ENCODE measurements at places on chromosomes 7 and 10.

DNA sequence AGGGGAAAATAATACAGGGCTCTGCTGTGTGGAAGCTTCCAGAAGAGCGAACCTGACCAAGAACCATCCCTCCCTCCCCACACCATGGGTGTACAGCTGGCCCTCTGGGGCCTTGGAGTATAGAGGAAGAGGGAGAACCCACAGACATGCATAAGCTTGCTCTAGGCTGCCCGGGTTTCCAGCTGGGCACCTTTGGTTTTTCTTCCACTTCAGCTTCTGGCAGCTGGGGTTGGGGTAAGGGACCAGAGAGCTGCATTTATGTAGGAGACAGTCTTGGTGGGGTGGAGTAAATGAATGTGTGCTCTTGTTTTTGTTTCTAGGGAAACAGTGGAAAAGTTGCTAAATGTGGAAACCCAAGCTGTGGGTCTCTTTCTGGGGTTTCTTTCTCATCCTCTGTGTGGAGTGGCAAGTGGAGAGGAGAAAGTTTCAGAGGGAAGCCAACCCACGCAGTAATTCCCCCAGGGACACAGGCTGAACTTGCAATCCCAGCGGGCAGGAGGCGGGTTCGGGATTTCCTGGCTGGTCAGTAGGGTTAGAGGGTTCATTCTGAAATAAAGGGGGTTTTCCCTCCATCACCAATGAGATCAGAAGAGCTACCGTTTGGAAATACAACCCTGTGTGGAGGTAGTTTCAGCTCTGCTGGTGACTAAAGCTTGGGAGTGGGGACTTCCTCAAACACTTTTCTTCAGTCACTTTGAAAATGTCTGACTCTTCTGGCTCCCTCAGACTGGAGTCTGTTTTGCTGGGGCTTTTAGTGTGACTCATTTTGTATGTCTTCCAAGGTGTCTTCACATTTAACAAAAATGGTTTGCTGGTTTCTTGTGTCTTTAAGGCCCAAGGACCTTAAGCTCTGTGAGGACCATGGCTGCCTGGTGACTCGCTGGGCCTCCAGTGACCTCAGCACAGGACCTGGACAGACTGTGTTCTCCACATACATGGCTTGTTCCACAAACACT is 22.2 kb upstream of the SRGN start:
- no peak for DNase-seq

DNA sequence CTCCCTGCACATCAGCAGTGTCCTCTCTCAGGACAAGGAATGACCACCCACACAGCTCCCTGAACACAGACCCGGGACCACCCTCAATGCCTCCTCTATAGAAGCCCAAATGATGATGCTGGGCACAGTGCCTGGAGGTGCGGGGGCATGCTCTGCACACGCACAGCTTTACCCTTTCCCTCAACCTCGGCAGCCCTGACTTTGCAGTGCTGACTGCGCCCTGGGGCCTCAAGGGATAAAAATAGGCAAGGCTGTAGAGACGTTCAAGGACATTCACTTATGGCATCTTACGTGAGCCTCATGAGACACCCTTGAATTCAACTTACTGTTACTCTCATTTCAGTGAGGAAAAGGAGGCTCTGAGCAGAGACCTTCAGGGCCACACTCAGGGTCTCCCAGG is 521.6 kb upstream of the MGMT start:
- DNase-seq = peak; percentile 30

GRCh38 chr7:41738806-41739205 is 35.9 kb upstream of the INHBA start:
- no peak for DNase-seq

DNA sequence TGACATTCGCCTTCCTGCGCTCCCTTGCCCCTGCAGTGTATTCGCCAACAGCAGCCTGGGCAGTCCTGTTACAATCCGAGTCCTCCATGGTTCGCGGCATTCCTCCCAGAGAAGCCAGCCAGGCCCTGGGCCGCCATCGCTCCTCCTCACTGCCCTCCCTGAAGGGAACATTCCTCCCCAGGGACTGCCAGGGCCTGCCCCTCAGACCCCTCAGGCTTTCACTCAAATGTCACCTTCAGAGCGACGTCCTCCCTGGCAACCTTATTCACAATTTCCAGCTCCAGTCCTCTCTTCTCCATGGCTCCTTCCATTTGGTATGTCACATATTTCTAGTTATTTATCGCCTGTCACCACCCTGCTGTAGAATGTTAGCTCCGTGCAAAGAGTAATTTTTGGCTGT is 17.4 kb downstream of the ADAMTS14 start:
- DNase-seq = no peak

DNA sequence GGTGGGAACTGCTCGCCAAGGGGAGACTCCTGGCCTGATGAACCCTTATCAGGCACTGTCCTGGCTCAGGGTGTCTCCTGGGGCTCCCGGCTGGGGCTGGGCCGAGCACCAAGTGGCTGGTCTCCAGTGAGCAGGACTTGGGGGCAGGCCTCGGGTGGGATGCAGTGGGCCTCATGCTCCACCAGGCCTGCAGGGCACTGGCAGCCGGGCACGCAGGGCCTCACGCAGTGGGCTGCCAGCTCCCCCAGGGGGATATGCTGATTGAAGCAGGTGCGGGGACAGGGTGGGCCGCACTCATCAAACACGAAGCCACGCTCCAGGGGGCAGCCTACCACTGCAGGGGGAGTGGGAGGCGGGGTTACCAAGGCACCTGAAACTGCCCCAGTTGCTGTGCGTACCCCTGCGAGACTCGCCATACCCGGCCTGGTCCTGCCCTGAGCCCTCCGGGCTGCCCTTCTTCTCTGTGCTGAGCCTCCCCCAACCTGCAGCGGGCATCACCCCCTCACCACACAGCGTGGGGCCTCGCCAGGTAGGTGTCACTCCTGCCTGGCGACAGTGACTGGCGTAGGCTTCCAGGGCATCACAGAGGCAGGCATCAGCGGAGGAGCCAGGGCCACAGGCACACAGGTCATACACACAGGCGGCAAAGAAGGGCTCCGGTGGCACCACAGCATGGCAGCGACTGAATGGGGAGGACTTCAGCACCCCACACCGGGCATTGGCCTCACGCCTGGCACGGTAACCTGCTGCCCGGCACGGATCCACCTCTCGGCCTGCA is 14.5 kb downstream of the ATP6V1F start:
- no peak for DNase-seq

DNA sequence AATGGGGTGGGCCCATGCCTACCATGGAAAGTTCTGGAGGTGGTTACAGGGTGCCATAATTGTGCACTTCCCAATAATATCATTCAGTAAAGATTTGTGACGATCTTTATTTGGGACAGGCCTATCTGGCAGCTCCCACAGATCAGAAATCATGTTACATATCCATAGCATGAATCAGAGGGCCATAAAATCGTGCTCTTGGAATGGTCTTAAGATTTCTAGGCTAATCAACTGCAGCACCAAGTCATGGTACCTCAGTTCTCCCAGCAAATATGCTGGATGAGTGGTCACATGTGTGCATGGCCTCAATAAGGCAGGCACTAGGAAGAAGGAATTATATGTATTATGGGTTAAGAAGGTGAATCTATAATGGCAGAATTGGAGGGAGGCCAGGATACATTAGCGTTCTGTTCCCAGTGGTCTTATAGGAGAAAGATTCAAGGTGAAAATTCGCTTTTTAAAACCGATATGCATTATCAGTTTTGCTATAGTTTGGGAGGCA is 134.7 kb downstream of the NRP1 start:
- no peak for DNase-seq

DNA sequence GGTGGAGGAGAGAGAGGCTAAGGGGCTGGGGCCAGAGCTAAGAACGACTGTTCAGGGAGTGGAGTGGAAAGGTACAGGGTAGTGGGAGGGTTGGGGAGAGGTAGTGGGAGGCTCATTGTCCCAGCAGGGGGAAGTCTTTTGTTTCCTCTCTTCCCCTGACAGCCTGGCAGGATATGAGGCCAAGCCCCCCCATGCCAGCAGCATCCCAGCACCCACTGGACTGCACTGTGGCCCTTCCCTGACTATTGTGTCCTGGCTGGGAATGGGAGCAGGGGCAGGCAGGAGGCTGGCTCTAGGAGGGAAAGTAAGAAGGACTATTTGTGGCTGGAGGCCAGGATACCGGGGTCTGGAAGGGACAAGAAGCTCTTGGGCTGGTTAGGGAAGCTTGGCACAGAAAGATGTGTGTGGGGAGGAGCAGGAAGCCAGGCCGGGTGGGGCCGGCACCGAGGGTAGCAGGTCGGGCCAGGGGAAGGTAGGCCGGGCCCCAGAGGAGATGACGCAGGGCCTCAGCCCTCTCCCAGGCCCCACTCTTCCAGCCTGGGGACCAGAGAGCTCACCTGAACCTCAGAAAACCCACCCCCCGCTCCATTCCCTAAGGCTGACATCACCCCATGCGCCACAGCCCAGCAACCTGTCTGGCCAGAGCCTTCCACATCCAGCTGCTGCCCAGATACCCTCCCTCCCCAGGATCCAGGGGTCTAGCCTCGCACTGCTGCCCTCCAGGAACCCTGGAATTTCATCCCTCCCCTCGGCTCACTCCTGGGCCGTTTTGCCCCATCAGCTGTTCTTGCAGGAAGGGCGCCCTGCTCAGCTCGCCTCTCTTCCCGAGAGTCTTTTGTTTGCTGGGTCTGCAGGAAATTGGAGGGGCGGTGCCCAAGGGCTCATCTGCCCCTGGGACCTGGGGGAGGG is 8.8 kb upstream of the EPHB4 start:
- no peak for DNase-seq

- no peak for DNase-seq
Observed at GRCh38 chr10:45534572-45534971, 138.0 kb downstream of the ZFAND4 start.

GRCh38 chr7:143015084-143015483 is 11.8 kb downstream of the OR9A2 start:
- DNase-seq = no peak

DNA sequence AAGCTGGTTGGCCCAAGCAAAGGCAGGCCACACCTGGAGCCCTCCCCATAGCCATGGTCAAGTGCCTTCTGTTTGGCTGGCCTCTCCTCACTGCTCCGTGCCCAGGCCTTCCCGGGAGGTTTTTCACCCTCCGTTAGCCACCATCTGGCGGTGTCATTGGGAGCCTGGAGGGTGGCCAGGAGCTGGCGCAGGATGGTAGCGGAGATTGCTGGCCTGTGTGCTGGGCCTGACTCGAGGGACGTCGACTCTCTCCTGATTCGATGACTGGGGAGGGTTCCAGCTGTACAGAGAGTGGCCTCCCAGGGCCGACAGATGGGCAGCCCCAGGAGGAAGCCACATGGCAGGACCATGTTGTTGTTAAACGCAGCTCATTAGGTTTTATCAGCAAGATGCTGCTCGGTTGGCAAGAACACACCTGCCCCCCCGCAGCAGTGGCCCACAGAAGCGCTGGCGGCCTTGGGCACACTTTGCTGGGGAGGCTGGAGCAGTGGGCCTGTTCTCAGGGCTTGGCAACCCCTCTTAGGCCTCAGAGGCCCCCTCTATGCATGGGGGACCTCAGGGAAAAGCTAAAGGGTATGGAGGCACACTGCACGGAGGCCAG is 64.0 kb upstream of the CACUL1 start:
- no peak for DNase-seq

DNA sequence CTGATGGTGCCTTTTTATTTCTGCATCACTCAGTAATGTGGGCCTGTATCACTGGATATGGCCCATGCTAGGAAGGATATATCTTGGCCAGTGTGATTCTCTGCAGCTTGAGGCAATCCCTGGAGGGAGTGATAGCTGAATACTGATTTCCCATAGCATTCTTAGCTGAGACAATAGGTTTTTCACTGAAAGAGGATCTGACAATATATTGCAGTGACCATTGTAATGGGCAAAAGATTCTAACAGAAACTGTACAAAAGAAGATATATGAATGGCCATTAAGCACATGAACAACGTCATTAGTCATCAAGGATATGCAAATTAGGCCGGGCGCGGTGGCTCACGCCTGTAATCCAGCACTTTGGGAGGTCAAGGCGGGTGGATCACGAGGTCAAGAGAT is 117.8 kb downstream of the KAT6B start:
- no peak for DNase-seq

- DNase-seq = peak; percentile 37
Observed at GRCh38 chr10:310371-310770, 175.1 kb downstream of the ZMYND11 start.

DNA sequence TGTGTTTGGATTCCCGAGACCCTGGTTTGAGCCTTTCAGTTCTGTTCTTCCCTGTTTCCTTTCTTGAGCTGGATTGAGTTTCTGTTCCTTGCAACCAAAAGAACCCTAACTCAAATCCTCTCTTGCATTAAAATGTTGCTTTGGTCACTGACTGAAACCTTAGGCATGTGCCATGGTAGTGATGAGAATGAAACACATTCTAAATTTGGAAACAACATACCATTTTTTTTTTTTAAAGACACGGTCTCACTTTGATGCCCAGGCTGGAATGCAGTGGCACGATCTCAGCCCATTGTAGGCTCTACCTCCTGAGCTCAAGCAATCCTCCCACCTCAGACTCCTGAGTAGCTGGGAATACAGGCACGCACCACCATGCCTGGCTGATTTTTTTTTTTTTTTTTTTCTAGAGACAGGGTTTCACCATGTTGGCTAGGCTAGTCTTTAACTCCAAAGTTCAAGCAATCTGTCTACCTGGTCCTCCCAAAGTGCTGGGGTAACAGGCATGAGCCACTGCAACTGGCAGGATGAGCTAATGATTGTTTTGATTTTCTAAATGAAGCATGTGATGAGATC is 8.4 kb downstream of the THAP5 start:
- DNase-seq = no peak

- peak; percentile 91 for DNase-seq
Observed at GRCh38 chr10:29946953-29947700, 112.3 kb downstream of the JCAD start.

DNA sequence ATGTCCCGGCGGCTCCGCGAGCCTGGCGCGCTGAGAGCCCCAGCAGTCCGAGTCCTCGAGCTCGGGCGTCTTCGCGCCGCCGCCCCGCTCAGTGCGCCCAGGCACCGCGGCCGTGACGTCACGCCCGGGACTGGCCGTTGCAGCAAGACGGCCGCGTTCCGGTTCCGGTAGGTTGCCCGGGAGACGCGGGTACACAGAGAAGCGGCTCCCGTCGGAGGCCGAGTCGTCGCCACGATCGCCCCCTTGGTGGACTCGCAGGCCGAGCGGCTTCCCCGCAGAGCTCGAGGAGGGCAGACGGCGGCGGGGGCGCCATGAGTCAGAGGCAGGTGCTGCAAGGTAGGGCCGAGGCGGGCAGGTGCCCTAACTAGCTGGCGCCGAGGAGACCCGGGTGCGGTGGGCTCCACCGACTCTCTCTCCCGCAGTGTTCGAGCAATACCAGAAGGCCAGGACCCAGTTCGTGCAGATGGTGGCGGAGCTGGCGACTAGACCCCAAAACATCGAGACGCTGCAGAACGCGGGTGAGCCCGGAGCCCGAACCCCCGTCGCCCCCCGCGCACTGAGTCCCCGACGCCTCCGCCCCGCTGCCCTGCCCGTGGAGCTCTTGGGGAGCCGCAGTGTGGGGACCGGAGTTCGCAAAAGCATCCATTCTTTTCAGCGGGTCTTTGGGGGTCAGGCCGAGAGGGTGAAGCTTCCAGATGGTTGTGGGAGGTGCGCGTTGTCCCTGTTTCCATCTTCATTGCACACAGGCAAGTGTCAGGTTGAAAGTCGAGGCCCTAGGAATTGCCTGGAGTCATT is at the start of gene SPAG6:
TSS of gene SPAG6 (plus strand) at position 196 of the 795 bp plus-strand sequence. CDS start at position 312, 116 bp downstream.
- peak; percentile 35 for DNase-seq

All from cardiac muscle cell (in vitro differentiated cells and primary cell).